ENCODE measurements at places on chromosomes 1 and 21.

GRCh38 chr1:220925707-220926106 is 46.5 kb downstream of the HLX start:
- DNase-seq = peak; percentile 57

DNA sequence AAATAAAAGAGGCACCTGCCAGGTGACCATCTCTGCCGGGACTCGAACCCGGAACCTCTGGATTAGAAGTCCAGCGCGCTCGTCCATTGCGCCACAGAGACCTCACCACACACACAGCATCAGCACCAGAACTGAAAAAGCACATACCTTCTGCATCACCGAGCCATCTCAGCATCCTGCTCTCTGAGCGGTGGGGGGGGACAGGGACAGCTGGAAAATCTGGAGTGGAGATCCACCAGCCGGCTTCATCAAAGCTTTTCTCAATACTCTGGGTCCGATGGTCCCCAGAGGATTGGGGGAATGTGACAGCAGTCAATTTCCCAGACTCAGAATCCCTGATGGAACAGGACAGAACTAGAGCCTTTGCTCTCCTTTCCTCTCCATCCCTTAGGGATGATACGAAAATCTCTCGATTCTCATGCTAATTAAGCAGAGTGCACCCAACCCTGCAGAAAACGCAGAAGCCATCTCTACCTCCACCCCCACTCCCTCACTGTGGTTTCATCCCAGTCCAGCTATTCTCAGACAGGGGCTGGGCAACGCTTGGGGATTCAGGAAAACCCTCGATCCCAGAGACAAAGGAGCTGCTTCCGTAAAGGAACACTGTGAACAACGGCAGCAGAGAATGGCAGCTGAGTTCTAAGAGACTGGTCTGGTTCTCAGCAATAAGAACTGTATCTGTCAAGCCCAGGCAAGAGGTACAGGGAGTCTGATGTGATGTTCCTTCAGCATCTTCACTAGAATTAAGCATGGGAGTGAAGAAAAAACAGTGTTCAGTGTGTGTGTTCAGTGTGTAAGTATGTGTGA is 29.6 kb upstream of the CADM3 start:
- DNase-seq = no peak

DNA sequence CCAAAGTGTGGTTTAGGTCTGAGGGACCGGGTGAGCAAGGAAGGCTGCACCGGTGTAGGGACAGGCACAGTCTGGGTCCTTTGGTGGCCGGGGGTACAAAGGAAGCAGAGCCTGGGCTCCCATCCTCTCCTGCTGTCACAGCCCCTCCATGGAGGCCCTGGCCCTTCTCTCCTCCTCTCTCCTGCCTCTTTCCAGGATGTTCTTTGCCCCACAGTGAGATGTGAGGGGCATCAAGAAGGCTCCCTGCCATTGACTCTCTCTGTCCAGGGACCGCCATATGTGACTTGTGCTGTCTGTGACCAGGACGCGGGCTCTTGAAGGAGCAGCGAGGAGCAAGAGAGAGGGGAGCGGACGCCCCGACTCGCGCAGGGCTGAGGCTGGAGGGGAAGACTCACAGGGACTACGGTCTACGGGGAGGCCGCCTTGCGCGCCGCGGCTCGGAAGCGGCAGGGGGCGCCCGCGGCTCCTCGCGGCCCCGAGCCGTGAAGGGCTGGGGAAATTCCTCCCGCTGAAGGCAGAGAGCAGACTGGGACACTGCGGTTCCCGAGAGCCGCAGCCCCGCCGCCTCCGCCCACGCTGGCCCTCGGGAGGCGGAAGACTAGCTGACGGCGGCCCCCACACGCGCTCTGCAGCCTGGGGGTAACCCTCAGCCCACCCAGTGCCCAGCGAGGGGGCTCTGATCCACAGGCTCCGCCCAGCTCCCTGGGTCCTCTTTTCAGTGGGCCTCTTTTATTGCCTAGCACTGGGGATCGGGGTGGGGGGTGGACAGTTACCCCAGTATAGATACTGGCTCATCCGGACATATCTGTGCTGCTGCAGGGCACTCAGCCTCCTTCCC is 40.8 kb downstream of the MAB21L3 start:
- DNase-seq = peak; percentile 77

GRCh38 chr1:234926559-234927311 is 201.9 kb downstream of the TOMM20 start:
- DNase-seq = peak; percentile 87

DNA sequence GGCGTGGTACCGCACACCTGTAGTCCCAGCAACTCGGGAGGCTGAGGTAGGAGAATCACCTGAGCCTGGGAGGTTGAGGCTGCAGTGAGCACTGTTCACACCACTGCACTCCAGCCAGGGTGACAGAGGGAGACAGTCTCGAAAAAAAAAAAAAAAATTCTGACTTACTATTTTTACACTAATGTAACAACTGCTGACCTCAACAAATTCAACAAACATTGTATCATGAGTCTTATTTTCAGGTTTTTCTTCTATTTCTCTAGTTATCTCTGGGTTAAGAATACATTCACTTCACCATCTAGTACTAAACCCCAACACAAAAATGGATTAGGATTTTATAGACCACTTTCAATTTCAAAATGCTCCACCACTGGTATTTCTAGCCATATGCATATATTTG is 72.9 kb downstream of the UBR4 start:
- no peak for DNase-seq

DNA sequence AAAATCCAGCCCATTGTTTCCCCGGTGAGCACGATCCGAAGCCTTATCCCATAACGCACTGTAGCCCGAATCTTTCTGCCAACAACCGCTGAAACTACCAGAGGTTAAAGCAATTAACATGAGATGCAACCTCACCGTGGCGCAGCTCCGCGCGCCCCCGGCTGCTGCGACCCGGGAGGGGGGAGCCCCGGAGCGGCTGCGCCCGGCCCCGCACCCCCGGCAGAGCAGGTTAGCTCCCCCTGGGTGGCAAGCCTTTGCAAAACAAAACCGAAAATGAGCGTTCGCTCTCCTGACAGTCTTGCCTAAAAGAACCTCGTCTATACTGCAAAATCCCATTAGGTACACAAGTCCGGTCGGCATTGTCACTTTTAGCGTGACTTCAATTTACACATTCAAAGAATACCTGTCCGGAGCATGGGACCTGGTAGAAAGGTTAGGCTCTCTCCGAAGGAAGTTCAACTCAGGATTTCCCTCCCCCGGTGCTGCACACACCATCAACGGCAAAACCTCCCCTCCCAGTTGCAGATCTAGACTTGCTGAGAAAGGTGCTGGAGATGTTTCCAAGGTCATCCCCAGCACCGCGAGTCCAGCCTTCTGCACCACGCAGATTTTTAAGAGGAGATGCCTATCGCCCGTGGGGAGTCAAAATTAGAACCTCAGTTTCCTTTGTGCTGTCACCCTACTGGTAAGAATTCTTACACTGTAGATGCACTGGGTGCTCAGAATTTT is 107.5 kb downstream of the ZNF281 start:
- peak; percentile 60 for DNase-seq

GRCh38 chr1:33326785-33327184 is 5.9 kb upstream of the A3GALT2 start:
- peak; percentile 67 for DNase-seq

DNA sequence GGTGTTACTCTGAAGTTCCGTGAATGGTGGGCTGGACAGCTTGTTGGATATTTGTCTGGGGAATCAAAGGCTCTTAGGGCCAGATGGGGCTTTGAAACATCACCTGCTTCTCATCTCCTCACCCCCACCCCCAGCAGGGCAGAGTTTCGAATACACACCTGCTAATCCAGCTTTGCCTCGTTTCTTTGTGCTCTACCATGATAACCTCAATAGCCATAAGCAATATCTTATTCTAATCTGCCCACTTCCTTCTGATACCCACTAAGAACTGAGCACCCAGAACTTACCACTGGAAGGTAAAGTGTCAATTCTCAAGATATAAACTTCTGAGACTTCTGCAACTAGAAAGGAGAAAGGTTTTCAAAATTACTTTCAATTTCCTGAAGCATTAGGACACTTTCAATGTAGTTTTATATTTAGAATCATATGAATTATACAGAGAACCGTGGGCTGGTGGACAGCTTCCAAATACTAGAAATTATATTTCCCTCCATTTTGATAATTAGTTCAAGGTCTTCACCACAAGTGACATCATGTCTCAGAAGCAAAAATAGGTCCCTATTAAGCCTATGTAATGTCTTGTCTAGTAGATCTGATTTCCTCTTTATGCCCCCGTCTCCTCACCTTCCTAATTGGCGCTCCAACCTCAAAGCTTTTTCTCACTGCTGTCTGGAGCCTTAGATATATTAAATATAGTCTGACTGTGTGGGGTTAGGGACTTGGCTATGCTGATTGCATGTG is 64.4 kb upstream of the NEK2 start:
- DNase-seq = no peak

- DNase-seq = no peak
Observed at GRCh38 chr1:209777587-209777986, 6.8 kb downstream of the C1orf74 start.

- peak; percentile 53 for DNase-seq
Observed at GRCh38 chr1:10969267-10969970, 43.0 kb upstream of the TARDBP start.

GRCh38 chr1:210951279-210951678 is 182.7 kb downstream of the KCNH1 start:
- no peak for DNase-seq

- no peak for DNase-seq
Observed at GRCh38 chr1:234535763-234536515, 57.0 kb upstream of the TARBP1 start.

DNA sequence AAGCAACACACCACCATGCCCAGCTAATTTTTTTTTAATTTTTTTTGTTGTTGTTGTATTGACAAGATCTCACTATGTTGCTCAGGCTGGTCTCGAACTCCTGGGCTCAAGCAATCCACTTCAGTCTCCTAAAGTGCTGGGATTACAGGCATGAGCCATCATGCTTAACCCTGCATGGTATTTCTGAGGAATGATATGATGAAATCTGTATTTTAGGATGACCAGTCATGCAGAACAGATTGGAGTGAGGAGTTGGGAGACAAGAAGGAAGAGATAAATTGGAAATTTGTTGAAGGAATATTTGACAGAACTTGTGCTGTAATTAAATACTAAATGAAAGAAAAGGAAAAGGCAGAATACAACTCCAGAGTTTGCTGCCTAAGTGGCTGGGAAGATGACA is 4.7 kb upstream of the NDUFS5 start:
- no peak for DNase-seq

- no peak for DNase-seq
Observed at GRCh38 chr21:16992448-16992847, 520.4 kb upstream of the CXADR start.

GRCh38 chr1:56265216-56265615 is 314.1 kb downstream of the PLPP3 start:
- DNase-seq = peak; percentile 29

DNA sequence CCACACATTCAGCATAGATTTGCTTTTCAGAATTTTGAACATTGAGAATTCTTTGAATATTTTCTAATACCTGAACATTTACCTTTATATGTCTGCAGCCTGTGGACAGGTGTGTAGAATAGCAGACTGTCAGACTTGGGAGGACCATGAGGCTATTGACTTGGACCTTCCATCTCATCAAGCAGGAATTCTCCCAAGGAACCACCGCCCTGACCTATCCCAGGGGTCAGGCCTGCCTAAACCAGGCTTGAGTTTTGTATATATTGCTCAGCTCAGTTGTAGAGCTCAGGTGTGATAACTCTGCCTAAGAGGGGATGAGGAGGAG is 53.2 kb downstream of the RUNX1 start:
- no peak for DNase-seq

- no peak for DNase-seq
Observed at GRCh38 chr1:92862605-92863004, 30.8 kb downstream of the RPL5 start.

GRCh38 chr1:226568077-226568831 is 19.7 kb downstream of the STUM start:
- no peak for DNase-seq

DNA sequence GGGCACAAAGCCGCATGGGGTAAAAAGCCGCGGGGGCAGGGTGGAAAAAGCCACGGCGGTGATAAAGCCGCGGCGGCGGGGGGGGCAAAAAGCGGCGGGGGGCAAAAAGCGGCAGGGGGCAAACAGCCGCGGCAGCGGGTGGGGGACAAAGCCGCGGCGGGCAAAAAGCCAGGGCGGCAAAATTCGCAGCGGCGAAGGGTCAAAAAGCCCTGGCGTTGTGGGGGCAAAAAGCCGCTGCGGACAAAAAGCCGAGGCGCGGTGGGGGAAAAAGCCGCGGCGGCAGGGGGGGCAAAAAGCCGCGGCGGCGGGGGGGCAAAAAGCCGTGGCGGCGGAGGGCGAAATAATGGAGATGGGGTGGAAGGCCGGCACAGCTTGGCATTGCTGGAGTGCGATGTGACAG is 3902.9 kb downstream of the SRGAP2C start:
- DNase-seq = no peak

- DNase-seq = no peak
Observed at GRCh38 chr1:115412286-115412685, 74.2 kb upstream of the NGF start.

DNA sequence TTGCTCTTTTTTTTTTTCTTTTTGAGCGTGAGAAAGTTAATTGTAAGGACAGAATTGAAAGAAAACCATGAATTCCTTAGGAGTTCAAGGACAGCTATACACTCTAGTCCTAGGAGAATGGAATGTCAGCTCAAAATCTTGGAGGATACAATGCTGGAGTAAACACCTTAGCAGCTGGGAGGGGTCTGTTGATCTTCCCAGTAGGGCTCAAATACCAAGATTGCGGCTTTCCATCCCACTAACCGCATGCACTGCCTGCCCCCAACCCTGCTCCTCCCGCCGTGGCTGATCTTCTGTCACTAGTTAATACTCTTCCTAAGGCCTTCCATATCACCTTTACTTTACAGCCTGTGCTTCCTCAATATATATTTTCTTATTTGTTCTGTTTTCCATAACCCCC is 2.6 kb upstream of the PDC start:
- no peak for DNase-seq

DNA sequence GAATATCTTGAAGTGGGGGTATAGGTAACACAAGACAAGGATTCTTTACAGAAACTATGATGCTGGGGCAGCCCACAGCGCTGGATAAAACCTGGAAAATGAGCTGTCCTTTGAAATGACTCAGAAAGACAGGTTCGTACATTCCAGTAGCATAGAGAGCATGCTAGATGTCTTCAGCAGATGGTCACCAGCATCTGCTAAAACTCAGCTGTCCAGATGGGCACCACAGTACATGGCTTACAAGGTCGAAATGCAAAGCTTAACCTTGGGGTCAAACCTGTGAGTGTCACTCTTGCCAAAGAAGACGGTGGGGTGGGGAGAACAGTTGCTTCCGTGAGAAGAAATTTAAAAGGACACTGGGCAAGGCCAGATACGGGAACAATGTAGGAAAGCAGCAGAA is 41.3 kb upstream of the TRIM45 start:
- no peak for DNase-seq

DNA sequence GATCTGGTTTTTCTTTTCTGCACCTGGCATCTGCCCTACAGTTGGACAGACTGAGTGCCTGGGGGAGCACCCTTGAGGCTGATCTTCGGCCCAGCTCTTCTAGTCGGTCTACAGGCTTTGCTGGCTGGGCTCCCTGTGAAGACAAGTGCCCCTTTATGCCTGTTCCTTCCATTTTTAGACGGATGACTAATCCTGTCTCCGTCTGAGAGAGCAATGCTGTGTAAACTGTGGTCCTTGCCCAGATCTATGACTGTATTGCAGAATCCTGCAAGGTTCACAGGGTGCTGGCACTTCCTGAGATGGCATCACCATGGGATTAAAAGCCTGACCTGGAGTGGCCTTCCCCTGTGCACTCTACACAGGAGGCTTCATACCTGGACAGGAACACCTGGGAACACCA is 47.6 kb upstream of the SAMD13 start:
- no peak for DNase-seq

All from inflammatory macrophage treated with lipopolysaccharide for 4 hours (primary cell).